NCI-H2171 (cell line): ENCODE measurements at places on chromosomes 3 and 15.
A peak's percentile ranks its signal among the peaks of the same experiment; 100 is the strongest.

DNA sequence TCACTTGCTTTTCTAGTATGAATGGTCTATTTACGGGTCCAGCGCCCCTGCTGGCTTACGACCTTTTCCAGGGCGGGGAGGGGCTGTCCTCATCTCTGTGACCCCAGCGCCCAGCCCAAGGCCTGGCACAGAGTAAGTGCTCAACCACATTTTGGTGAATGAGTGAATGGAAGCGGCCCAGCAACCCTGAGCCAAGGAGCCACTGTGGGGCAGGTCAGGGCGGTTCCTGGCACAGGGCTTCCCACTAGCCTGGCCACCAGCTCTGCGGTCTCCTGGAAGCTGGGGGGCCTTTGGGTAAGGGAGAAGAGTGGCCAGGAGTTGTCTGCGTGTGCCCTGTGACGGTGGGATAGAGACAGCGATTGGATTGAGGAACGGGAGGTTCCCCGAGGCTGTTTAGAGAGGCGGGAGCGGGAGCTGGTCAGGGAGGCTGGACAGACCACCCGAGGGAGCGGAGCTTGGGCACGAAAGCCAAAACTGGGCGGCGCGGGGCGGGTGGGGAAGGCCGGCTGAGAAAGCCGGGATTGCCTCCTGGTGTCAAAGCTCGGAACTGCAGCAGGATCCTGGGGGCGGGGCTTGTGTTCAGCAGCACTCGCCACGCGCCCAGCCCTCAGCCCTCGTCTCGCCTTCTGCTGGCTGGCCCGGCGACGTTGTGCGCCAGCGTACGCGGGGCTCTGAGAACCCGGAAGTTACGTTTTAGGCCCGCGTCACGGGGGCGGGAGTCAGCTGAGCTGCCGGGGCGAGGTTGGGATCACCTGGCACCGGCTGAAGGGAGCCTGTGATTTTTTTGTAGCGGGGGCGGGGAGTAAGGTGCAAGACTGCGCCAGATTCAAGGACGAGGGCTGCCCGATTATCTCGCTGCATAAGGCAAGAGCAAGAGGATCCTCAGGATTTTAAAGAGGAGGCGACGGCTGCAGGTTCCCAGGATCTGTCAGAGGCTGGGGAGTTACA is at the start of gene VPS18:
Gene VPS18 (plus strand): TSS at position 718 of the 948 bp plus-strand sequence. CDS start 319 bp downstream, outside the sequence.
- DNase-seq, result peak; percentile 97

DNA sequence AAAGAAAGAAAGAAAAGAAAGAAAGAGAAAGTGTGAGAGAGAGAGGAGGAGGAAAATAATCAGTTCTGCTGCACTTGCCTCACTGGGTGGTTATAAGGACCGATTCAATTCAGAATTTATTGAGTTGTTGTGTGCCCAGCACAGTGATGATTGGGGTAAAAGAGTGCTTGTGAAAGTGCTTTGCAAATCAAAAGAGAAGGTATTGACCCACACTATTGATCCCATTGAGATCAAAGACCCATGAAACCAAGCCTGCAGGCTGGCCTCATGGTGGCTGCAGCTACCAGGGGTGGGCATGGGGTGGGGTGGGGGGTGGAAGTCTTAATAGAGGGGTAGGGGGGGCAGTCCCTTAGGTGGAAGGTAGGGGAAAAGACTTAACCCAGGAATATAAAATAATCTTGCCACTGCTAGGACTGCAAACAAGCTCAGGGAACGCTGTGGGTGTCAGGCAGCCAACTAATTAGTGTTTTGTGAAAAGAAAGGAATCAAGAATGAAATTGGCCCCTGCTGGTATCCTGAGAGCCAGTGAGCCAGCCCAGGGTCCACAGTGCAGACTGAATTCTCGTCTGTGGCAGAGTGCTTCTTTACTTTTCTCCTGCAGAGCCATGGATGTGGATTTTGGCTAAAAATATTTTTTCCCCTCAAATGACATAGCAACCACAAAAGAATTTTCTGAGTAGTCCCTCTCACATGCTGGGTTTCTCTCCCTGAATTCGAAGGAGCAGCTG is 34.2 kb downstream of the CLEC3B start:
- no peak for DNase-seq

DNA sequence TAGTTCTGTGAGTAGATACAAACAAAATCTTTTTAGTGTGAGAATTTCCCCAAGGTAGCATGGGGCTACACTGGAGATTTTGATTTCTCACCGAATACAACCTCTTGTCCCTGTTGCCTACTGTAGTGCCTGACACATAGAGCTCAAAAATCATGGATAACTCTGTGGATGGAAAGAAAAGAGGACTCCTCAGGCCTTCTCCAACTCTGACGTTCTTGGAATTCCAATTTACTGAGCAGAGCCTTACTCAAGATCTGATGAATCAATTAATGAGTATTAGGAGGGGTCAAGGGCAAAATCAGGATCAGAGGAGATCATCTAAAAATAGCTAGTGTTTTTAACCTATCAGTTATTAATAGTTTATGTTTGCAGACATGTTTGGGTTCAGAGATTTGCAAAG is 46.7 kb upstream of the PYDC2 start:
- no peak for DNase-seq

- peak; percentile 70 for DNase-seq
Observed at GRCh38 chr15:72445426-72445825, 28.7 kb upstream of the ARIH1 start.

GRCh38 chr15:60374628-60375081 is 23.1 kb downstream of the ANXA2 start:
- DNase-seq, result no peak

- peak; percentile 83 for DNase-seq
Observed at GRCh38 chr3:190120269-190121060, at the start of gene P3H2. TSS of gene P3H2 (minus strand) at chr3:190120897. CDS start at chr3:190120731, 166 bp downstream.

DNA sequence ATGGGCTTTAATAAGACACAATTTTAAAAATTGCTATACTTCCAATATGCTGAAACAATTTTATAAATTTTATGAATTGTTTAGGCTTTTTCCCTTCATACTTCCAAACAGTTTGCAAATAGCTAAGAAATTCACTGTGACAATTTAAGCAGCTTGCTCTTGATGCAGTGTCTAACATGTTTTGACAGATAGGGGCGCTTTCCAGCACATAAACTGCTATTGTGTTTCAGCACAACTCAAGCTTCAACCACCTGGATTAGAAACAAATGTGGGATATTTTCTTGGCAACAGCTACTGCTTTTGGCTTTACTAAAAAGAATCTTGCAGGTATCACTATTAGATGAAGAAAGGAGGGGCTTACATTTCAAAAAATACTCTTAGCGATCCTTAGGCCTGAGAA is 565.8 kb upstream of the DPPA4 start:
- DNase-seq, result no peak

DNA sequence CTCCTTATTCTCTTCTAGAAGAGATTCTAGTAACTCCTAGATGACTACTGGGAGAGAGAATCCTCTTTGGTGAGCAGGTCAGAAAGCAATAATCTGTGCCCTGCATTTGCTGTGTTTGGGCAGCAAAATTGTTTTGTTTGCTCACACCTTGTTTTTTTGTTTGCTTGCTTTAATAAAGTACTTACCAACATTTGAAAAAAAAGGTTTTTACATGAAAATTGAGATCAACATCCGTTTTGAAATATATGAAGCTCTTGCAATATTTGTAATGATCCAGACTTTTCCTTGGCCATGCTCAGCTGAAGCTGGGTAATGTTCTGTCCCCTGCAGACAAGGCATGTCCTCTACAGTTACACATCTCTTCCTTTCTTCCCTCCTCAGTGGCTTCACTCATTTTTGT is 62.2 kb downstream of the DIPK2A start:
- no peak for DNase-seq

DNA sequence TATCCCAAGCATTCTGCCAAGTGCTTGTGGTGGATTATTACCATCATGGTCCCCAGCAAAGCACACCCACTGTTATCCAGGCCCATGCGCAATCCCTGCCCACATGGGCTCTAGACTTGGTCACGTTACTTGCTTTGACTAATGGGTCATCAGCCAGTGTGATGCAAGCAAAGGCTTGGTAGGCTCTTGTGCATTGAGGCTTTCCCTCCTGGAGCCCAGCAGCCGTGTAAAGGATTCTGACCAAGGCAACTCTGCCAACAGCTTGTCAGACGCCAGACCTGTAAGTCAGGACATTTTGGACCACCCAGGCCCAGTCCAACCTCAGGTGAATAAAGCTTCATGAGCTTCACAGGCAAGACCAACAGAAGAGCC is 93.9 kb downstream of the ABHD5 start:
- no peak for DNase-seq

DNA sequence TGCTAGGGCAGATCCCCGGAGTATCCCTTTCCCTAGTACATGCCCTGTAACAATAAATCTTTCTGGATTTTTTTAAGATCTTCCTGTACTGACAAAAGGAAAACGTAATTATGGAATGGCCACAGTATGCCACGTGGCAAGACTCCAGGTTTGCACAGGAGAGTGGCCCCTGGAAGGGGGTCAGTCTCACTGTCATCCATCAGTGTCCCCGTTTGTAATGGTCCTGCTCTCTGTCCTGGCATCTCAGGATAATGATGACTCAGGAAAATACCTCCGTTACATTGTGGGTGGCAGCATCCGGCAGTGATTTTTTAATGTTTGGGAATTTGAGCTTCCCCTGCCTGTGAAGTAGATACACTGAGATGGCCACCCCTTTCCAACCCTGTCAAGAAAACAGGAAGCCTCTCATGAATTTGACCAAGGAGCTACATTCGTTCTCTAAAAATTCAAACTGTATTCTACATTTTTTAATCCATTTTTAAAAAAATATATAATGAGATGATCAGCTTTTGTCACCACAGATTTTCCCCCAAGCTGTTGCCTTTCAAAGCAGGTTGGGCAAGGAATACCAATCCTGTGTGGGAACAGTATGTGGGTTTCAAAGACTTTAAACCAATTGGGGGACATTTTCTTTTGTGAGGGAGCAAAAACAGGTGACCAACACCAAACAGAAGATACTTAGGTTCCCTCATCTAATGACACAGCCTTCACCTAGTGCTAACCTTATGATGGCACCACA is 110.4 kb downstream of the C3orf70 start:
- no peak for DNase-seq

DNA sequence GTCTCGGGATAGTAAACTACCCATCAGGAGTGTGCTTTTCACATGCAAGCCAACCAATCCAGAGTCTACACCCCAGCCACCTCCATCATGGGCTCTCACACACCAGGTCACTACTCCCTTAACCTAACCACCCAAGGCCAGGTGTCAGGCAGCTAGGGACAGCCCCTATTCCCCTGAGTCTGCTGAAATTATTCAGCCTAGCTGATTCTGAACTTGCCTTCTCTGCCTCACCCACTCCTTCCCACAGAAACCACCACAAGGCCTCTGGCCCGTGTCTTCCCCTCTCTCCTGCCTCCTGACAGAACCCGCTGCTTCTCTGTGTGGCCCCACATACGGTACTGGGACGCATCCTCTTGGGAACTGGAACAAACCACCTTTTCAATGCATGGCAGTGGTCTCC is 82.1 kb downstream of the PCSK6 start:
- DNase-seq, result no peak

DNA sequence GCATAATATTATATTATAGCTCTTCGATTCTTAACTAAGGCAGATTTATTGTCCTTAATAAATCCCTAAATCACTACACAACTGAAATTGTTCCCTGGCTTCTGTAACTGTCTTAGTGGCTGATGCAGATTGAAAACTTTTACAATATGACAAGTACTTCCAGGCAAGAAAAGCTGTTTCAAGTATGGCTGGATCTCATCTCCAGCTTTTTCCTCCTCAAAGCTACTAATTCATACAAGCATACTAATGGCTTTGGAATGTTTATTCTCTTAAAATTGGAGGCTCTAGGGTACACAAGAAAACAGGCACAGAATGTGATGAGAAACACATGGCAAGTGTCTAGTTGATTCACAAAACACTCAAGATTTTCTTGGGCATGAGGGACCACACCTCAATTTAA is 351.5 kb upstream of the ICE2 start:
- no peak for DNase-seq

DNA sequence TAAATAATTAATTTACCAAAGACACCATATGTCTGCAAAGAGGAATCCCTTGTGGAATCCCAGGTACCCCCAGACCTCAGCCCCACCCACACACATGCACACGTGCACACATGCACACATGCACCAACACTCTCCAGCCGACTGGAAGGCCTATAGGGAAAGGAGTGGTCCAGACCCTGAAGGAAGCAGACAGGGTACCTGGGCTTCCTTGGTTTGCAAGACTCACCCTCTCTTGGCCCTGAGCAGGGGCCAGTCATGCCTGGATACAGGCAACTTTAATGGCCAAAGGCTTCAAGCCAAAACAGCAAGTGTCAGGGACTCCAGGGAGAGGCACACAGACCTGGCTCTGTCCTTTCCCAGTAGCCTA is 8.9 kb upstream of the HAPLN3 start:
- DNase-seq, result no peak

- no peak for DNase-seq
Observed at GRCh38 chr3:23820888-23821287, 15.1 kb downstream of the UBE2E1 start.

DNA sequence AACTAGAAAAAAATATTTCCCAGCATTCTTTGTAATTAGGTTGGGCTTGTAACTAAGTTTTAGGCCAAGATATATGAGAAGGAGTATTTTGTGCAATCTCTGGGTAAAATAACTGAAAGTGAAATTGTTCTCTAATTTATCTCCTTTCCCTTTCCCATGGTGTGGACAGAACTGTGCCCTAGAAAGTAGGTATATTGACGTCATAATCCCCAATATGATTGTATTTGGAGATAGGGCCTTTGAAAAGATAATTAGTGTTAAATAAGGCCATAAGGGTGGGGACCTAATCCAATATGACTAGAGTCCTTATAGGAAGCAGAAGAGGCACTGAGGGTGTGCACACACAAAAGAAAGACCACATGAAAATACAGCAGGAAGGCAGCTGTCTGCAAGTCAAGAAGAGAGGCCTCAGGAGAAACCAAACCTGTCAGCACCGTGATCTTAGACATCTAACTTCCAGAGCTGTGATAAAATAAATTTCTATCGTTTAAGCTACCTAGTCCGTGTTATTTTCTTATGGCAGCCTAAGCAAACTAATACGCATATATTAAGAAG is 106.6 kb downstream of the KCNH8 start:
- no peak for DNase-seq

DNA sequence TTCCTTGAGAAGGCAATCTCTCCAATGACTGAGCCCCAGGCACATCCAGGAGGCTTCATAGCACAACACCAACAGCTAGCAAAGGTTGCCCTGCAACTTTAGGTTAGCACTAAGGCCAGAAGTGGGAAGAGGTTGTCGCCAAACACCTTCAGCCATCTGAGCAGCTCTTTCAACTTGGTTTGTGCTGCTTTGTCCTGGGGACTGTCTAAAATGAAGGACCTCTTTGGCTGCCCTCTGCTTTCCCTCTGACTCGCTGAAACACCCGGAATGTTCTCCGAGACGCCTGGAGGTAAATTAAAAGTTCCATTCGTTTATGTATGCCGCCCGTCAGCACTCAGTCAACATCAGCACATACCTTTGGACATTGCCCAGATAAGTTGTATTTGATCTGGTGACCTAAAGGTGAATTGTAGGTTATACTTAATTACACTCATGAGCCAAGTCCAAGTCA is 121.2 kb upstream of the NR2F2 start:
- no peak for DNase-seq

DNA sequence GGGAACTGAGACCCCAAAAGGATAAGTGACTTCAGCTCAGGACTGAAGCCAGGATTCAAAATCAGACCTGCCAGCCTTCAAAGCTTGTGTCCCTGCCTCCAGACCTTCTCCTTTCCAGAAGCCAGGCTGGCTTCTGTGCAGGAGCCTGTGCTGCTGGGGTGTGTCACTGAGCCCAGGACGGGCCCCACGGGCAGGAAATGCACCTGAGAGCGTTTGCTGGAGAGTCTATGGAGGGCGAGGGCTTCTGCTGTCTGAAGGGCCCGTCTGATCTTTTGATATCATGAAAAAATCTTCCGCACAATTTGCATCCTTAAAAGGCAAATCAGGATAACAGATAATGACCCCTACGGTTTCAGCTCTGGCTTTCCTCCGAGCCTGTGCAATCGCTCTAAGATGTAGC is 125.4 kb downstream of the FAM43A start:
- no peak for DNase-seq

- no peak for DNase-seq
Observed at GRCh38 chr3:161508852-161509477, 12.4 kb downstream of the OTOL1 start.
